ENCODE measurements at places on chromosomes 12 and 14. TPM values are rescaled to one million over a fixed set of nuclear protein-coding genes. Genes with fewer than 3 reads are reported as not detected.

The THAP2 gene
- 10.2 TPM for total RNA-seq

DNA sequence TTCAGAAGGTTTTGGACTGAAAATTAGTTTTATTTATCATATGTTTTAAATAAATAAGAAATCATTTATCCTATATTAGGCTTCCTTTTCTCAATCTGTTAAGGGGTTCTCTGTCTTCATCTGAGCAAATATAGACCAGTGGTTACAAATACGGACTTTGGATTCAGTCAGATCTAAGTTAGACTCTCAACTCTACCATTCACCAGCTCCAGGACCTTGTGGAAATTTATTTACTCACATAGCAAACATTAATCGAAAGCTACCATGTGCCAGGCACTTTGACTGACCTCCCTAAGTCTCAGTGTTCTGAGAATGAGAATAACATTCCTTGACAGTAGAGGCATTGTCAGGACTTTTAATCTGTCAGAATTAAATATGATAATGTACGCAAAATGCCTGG lies 22.3 kb downstream of the KCNK10 start:
- no peak for DNase-seq

The NEUROD4 gene
- not detected for total RNA-seq

GRCh38 chr12:42442888-42443287 lies 116.9 kb downstream of the PPHLN1 start:
- DNase-seq, result no peak

DNA sequence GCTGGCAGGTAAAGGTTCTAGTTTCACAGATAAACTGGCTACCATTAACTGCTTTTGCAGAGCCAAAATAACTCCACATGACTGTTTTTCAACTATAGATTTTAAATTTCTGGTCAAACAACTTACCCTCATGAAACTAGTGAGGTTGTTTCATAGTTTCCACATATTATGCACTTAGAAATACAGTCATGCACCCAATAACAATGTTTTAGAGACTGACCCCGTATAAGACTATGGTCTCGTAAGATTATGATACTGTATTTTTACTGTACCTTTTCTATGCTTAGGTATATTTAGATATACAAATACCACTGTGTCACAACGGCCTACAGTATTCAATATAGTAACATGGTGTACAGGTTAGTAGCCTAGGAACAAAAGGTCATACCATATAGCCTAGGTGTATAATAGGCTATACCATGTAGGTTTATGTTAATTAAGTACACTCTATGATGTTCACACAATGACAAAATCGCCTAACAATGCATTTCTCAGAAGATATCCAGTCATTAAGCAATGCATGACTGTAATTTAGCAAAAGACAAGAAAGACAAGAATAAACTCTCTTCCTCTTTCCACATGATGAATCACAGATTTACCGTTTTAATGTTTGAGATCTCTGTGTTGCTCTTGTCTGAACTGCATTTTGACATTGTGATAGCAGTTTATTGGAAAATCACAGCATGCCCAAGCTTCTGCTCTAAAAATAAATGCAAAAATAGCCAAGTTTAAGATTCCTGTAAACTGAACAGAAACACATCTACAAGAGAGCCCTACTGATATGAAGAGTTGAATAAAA lies 17.1 kb downstream of the DICER1 start:
- DNase-seq, result no peak

GRCh38 chr12:71605039-71605438 lies 58.6 kb downstream of the ZFC3H1 start:
- no peak for DNase-seq

- DNase-seq, result no peak
Observed at GRCh38 chr14:22220427-22220826, 368.6 kb downstream of the DAD1 start.

The KRT74 gene
- not detected for total RNA-seq

DNA sequence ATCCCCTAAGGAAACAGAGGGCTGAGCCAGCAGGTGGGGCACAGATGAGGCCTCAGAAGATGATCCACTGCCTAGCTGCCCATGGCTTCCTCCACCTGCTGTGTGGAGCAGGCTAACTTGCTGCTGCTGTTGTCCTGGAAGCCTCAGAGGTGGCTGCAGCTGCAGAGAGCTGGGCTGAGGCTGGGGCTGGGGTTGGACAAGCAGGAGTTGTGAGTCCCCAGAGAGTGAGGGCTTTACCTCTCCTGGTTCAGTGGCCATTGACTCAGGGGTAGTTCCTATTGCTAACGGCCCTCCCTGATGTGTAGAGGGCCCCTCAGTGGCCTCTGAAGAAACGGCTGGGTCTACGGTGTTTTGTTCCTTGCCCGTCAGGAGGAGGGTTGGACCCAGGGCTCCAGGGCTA lies 13.7 kb upstream of the PRKAG1 start:
- no peak for DNase-seq

The PLEKHD1 gene
- total RNA-seq, result 0.22 TPM

DNA sequence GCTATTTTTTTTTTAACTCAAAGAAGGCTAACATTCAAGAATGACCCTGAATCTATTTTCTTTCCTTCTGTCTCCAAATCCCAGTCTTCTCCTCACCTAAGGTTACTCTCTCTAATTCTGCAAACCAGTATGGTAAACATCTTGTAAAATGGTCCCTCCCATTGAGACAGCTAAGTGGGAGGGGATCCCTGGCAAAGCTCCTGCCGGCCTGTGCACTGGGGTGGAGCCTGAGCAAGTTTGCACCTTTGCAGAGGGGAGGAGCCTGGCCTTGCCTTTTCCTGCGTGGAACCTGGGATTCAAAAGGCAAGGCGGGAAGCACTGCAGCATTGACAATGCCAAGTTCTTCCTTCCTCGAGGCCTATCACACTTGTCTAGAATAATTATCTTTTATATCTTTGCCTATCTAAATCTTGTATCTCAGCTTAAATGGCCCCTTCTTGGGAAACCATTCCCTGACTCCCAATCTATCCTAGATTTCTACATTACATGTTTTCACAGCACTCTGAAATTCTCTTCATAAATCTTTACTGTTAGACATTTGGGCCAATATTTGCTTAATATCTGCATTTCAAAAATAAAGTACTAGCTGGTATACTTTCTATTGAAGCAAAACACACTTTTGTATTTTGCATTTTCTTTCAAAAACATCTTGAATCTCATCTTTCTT lies 83.0 kb downstream of the EPS8 start:
- no peak for DNase-seq

GRCh38 chr14:79971330-79971729 lies 240.0 kb downstream of the DIO2 start:
- DNase-seq, result no peak

DNA sequence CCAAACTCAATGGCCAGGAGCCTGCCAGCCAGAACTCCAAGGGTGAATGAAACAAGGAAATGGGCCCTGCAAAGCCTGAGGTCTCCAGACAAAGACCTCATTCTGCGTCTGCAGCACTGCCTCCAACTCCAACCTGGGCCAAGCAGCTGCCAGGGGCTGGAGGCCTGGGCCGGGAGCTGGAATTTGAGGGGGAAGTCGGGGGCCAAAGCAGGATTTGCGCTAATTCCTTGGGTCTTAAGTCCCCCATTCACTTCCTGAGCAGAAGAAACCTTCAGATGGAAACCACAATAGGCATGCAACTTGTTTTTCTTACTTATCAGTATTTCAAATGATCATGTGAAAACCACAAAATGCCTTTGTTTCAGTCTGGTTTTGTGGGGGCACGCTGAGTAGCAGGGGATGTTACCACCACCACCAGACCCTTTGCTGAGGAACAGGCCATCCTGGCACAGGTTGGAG lies 23.0 kb upstream of the TC2N start:
- DNase-seq, result no peak

The DCP1B gene
- 1.6 TPM for total RNA-seq

The DEGS2 gene
- not detected for total RNA-seq

DNA sequence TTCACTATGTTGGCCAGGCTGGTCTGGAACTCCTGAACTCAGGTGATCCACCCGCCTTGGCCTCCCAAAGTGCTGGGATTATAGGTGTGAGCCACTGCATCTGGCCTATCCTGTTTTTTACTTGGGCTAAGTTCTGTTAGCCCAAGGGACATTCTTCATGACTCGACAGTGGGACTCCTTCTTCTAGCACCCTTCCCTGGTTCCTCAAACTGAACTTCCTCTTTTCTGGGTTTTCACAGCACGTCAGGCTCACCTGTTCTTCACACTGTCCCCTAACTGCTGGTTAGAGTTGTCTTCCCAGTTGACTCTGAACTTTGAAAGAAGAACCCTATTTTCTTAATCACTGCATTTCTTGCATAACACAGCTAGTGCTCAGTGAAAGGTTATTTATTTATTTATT lies 22.5 kb downstream of the CABP1 start:
- DNase-seq, result no peak

GRCh38 chr14:67416810-67417209 lies 4.8 kb upstream of the PLEK2 start:
- no peak for DNase-seq

DNA sequence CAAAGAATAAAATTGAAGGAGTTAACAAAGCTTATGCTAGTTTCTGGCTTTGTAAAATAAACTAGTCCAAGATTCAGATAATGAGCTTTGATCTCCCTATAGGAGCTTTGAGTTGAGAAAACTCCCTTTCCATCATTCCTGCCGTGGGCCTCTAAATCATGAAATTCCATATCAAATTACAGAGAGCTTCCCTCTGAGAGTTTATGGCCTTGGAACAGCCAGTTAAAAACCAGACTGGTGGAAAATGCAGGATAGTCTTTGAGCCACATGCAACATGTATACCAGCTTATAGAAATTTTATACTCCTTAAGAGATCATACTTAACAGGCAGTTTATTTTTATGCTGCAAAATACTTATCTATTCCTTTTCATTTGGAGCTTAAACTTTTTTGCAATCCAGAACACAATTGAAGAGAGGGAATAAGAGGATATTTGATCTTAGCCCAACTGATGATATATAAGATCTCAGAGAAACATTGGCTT lies 175.8 kb upstream of the ATP2B1 start:
- no peak for DNase-seq

GRCh38 chr12:127690161-127690560 lies 576.8 kb upstream of the TMEM132C start:
- DNase-seq, result no peak

- DNase-seq, result no peak
Observed at GRCh38 chr12:70847871-70848270, 72.7 kb downstream of the PTPRR start.

DNA sequence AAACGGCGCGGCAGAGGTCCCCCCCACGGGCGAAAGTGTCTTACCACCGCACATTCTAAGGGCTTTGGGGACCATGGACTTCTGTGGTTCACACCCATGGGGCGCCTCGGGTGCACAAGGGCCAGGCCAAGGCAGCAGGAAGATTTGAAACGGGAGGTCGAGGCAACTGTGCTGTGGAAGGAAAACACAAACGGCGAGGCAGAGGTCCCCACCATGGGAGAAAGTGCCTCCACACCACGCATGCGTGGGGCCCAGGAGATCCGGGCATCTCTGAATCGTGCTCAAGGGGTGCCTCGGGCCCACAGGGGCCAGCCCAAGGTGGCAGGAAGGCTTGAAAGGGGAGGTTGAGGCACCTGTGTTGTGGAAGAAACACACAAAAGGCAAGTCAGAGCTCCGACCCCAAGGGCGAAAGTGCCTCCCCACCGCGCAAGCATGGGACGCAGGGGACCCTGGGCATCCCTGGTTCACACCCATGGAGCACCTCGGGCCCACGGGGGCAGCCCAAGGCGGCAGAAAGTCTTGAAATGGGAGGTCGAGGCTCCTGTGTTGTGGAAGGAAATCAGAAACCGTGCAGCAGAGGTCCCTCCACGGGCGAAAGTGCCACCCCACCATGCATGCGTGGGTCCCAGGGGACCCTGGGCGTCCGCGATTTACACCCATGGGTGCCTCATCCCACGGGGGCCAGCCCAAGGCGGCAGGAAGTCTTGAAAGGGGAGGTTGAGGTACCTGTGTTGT lies 371.0 kb downstream of the ALG10 start:
- DNase-seq, result peak; percentile 21

GRCh38 chr14:19800282-19801117 lies 3.1 kb upstream of the OR4N2 start:
- no peak for DNase-seq

GRCh38 chr14:92586963-92587699 lies 73.5 kb downstream of the RIN3 start:
- no peak for DNase-seq

DNA sequence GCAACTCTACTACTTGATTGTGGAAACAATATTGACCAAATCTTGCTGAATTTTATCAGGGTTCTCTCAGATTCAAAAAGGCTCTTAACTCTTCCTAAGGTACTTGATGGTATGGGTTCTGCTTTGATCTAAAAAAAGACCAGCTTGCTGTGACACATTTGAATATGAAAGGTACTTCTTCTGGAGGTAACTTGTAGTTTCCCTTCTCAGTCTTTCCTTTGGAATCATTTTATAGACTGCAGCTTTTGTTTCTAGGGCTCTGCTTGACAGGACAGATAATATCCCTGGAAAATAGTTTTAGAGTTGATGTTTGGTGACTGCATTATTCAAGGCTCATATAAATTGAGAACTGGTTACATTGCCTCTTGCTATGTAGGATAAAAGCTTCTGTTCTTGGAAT lies 251.9 kb downstream of the FUT8 start:
- DNase-seq, result no peak

DNA sequence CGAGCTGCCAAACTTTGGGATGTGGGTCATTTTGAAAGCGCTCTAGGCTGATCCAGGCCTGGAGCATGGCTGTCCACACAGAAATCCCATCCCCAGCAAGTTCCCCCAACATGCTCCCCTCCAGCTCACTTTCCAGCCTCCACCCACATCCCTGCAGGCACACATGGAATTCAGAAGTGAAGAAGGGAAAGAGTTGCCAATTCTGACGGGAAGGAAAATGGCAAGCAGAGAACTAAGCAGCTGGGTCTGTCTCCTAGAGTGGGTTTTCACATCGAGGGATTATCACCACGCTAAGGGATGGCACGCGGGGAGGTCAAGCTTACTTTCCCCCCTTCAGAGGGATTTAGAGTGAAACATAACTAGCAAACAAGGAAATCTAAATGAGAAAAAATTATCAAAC lies 142.3 kb downstream of the RIMBP2 start:
- no peak for DNase-seq

The PLEKHG7 gene
- not detected for total RNA-seq

- DNase-seq, result no peak
Observed at GRCh38 chr12:48923117-48923516, 2.2 kb downstream of the FKBP11 start.

All from Right ventricle myocardium superior (tissue), 1 donor.